Pancreas (tissue), 10 donors: ENCODE measurements at places on chromosomes 1 and 21.

DNA sequence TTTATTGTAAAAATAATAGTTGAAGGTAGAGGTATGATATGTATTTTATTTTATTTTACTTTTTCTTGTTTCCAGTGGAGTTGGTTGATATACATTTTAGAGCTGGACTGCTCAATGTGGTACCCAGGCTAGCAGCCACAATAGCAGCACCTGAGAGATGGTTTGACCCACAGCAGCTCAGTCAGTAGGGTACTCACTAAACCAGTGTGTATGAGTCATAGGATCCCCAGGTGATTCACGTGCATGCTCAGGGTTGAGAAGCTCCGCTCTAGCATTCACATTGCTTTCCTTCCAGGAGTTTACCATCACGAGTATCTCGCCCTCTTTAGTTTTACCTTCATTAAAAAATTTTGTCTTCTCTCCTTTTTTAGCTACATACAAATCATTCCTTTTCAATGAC, 96.0 kb upstream of the PAXBP1 start:
- no peak for DNase-seq

- no peak for DNase-seq
Observed at GRCh38 chr1:25685938-25686665, 69.5 kb downstream of the MAN1C1 start.

- DNase-seq, result no peak
Observed at GRCh38 chr1:63326473-63327380, 4.4 kb downstream of the FOXD3 start.

DNA sequence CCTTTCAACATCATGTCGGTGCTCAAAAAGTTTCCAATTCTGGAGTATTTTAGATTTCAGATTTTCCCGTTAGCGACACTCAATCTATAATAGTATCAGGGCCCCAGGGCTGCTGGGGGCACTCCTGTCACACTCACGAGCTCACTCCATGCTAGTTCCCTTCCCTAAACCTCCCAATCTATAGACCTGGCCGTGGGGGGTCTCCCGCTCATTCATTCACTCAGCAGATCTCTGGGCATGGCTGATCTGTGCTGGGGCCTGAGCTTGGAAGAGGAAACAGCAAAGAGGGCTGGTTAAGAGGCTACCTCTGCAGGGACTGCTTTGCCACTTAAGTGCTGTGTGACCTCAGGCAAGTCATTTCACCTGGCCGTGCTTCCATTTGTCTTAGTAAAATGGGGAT, 46.8 kb upstream of the LAPTM5 start:
- no peak for DNase-seq

GRCh38 chr1:10857687-10858086, 61.2 kb upstream of the CASZ1 start:
- no peak for DNase-seq

GRCh38 chr21:21624674-21625073, 626.5 kb downstream of the NCAM2 start:
- no peak for DNase-seq

DNA sequence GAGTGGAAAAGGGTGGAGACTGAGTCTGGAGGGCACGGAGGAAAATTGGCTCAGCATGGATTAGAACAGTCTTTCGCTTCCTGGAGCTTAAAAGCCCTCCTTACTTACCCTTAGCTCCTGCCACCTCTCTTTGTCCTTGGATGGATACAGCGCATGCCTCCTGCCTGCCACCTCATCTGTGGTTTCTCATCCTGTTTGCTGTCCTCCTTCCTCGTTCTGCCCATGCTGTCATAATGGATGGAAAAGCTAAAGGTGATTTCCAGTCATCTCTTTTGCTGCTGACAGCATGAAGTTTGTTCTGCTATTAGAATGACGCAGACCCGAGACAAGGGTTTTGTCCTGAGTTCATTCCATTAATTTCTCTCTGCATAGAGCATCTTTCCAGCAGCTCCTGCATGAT, 425.9 kb downstream of the KIF26B start:
- no peak for DNase-seq

DNA sequence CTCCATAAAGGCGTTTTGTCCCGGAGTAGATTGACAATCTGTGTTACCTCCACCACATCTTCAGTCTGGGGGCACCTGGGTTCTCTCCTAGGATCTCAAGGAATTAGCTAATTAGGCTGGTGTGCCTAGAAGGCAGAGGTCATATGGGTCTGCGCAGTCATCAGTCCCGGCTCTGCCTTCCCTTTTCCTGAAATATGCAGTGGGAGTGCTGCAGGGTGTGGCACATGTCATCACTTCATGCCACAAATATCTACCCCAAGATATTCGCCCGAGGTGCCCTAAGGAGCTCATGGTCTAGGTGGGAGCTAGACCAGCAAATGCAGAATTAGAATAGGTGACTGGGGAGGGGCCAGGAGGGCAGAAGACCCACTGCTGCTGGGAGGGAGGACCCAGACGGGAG, 42.9 kb downstream of the ACTL8 start:
- no peak for DNase-seq

DNA sequence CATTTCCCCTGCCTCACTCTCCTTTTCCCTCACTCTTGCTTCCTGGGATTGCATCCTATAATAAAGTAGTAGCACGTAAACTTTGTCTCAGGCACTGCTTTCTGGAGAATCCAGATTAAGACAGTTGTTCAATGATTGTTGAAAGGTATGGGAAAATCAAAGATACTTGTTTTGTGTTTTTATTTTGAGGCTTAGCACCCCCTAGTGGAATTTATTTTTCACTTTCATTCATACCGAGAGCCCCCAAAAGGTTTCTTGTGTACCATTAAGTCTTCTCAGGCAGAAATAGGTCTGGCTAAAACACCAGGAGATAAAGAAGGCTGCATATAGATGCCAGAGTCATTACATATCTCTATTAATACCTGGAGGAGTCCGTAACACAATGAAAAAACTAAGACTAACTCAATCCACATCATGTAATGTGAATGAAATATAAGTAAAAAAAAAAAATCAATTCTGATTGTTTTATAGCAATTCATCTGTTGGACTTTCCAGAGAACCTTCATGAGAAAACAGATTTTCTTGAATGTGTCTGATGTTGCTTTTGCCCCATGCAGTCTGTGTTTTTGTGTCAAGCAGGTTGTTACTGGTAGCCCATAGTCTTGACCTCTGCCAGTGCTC, 103.5 kb downstream of the RPE65 start:
- no peak for DNase-seq
